ENCODE measurements at places on chromosomes 7 and 10.
A peak's percentile ranks its signal among the peaks of the same experiment; 100 is the strongest.

GRCh38 chr7:138512885-138513284, 52.8 kb downstream of the TRIM24 start:
- ATAC-seq: no peak

GRCh38 chr10:118471863-118472262, 123.6 kb downstream of the PRLHR start:
- no peak for ATAC-seq

GRCh38 chr7:52668435-52668834, 367.0 kb upstream of the POM121L12 start:
- ATAC-seq: no peak

GRCh38 chr10:91796331-91797047, 1.7 kb upstream of the TNKS2 start:
- peak; percentile 62 for ATAC-seq

DNA sequence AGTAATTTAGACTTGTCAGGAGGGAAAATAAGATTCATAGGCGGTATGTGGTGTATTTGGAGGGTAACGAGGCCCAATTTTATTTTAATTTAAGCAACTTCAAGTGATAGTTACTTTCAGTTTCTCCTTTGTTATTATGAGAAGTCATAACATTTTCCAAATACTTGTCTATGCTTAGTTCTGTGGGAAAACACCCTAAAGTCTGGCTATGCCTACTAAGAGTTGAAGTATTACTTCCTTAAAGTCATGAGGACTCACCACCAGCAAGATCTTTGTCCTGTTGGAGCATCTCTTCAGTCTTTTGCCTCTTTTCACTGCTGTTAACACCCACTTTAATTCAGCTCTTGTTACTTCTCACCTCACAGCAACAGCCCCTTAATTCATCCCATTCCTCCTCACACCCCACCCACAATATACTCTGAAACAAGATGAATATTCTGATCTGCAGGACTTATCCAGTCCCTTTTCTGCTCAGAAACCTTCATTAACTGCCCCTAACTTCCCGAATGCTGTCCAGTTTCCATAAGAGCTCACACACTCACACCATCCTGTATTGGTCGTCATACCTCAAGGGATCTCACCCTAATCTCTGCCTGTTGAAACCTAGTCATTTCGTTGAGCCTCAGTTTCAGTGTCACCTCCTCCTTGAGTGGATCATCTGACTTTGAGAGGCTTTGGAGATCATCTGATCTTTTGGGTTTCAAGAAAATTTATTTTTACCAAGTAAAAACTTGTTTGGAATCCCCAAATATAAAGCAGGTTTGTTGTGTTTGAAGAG, 61.3 kb downstream of the DNAH11 start:
- ATAC-seq: peak; percentile 48

DNA sequence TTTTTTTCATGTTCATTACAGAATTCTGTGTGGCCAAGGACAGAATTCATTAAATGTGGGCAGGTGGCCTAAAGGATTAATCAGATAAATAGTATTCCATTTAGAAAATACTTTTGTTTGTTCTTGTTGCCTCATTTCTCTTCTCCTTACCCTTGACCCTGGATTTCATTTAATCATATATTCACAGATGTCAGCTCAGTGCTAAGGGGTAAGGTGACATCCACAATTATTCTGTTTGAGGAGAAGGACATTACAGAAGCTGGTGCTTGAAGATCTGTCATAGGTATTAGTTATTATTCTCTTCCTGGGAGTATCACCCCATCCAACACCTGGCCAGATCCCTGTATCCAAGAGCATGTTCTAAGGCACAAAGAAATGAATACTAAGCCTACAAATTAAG, 961.1 kb downstream of the XPNPEP1 start:
- ATAC-seq: no peak

- no peak for ATAC-seq
These were observed 19.3 kb downstream of the JAZF1 start for GRCh38 chr7:28161331-28161730.

DNA sequence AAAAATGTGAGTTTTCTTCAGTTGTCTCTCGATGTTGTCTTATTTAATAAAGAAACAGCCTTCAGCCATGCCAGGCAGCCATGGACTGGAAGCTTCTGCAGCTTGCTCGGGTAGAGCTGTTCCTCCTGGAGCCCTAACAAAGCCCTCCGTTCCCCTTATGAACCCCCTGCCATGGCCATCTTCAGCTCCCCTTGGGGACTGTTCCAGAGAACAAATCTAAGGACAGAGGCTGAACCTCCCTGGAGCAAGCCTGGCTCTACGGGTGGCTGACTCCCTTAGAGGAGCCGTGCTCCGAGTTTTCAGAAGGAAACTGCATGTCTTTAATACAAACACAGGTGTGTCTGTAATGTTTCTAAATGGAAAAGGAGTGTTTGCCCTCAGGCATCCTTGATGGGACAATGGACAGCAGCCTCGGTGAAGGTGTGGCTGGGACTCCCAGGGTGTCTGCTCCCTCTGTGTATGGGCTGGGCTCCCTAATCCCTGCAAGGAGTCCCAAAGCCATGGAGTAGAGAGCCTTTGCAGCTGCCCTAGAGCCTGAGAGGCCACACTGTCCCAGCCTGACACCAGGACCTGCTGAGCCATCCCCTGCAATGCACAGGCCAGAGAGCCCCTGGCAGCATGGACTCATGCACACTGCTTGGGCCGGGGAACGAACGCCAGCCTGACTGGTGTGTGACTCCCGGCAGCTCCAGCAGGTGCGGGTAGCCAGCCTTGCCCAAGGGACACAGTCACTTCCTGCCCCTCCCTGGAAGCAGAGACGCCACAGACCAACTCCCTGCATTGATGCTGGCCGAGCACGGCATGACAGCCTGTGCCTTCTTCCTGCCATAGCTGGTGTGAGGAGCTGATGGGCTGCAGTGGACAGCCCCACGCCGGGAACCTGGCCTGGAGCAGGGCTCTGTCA, 381.8 kb downstream of the TCERG1L start:
- no peak for ATAC-seq

- no peak for ATAC-seq
These were observed 9.1 kb downstream of the COMTD1 start for GRCh38 chr10:75226656-75227055.

- ATAC-seq: no peak
These were observed 56.6 kb upstream of the PTN start for GRCh38 chr7:137399827-137400823.

GRCh38 chr10:62239994-62240393, 28.6 kb downstream of the RTKN2 start:
- no peak for ATAC-seq

GRCh38 chr10:126334272-126334671, 54.0 kb downstream of the ADAM12 start:
- no peak for ATAC-seq

GRCh38 chr10:1149793-1150637, 93.8 kb downstream of the WDR37 start:
- peak; percentile 6 for ATAC-seq

DNA sequence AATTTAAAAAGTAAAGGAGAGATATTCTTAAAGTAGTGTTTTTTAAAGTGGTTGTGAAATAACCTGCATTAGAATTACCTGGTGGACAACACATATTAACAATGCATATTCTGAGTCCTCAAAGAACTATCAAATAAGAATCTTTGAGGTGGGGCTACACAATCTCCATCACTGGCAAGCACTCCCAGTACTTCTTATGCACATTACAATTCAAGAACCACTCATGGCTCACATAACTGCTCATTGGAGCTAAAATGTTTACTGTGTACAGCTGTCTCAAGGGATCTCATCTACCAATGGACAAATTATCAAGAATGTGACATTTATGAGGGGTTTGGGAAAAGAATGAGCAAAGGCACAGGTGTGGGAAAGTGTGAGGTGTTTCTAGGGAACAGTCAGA, 692.0 kb downstream of the PHTF2 start:
- no peak for ATAC-seq

- no peak for ATAC-seq
These were observed 1.4 kb downstream of the CPXM2 start for GRCh38 chr10:123890226-123890625.

- no peak for ATAC-seq
These were observed 33.5 kb upstream of the ANTXRL start for GRCh38 chr10:46253076-46254006.

DNA sequence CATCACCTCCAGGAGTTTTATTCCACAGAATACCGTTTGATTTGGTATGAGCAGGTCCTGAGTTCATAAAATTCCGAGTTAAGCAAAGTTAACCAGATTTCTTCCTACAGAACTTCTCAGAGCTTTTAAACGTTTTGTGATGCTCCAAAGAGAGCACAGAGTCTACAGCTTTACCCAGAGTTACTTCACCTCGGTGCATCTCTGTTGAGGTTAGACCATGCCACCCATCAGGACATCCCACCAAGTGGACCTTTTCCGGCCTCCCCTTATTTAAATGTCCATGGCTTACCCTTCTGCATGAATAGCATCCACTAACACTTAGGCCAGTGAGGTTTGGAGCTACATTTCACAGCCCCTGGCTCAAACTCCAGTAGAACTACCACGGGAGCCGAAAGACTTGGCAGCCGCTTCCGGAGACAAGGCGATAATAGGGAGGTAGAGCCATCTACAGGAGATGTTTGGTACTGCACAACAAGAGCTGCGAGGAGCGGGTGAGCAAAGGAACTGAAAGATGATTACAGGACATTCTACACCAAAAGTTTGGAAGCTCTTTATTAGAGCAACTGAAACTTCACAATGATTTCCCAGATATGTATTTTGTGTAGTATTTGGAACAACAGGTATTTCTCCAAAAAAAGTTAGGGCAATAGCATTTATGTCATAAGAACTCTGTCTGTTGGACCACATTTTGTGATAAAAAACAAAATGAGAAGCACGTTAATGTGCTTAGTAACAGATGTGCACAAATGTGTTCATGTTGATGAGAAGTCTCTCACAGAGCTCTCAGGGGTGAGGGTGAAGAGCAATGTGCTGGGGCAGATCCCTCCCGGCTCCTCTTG, 174.7 kb downstream of the HERPUD2 start:
- no peak for ATAC-seq

DNA sequence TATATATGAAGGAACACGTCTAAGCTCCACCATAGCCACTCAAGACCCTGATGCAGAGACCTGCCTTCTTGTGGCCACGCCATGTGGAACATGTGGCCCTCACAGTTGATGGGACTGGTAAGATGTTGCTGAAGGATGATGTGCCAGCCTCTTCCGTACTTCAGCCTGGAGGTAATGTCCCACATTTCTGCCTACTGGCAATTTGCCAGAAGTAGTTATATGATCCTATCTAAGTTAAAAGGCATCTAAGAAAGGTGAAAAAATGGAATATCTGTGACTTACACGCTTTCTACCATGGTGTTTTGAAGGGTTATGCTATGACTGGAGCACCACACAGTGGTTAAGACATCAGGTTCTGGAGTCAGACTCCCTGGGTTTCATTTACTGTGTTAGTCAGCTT, 948.7 kb upstream of the GHITM start:
- no peak for ATAC-seq

DNA sequence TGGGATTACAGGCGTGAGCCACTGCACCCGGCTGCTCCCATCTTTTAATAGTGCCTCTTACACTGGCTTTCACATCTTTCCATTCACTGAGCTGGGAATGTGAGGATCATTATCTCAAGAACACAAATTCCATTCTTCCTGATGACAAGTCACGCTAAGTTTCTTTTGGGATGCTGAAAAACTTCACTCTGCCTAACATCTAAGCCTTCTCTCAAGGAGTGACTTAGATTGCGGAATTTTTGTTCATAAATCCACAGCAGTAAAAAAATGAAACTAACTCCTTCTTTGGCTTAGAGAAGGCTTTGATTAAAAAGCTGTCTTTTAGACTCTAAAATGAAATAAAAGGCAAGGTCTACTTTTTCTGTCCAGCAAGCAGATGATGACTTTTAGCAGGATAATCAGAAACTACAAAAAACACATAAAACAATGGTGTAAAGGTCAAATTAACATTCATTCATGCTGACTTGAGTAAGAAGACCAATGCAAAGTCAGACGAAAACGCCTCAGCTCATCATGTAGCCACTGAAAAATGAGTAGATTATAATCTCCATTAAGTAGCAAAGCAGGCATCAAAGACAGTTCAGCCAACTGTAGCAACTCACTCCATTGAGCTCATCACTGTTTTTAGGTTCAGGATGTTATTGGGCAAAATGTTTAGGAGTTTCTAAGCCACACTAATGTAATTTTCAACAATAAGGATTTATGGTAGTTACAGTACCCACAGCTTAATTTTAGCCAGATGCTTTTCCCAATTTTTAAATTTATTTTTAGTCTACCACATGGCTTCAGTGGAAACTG, 178.8 kb downstream of the ELMO1 start:
- no peak for ATAC-seq

DNA sequence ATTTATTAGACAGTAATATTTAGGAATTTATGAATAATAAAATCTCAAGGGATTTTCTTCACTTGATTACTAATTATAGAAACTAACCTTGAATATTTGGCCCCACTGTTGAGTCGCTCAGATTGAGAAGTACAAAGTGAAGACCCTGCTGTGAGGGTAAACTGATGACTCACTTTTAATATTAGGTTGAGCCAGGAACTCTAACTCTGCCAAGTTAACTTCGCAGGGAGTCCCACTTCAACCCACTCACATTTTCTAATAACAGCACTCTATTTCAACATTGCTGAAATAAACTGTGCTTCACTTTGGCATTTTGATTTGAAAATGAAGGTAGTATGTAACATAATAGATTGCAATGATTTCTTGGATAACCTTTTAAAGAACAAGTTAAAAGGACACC, 200.7 kb downstream of the POLR1F start:
- no peak for ATAC-seq

DNA sequence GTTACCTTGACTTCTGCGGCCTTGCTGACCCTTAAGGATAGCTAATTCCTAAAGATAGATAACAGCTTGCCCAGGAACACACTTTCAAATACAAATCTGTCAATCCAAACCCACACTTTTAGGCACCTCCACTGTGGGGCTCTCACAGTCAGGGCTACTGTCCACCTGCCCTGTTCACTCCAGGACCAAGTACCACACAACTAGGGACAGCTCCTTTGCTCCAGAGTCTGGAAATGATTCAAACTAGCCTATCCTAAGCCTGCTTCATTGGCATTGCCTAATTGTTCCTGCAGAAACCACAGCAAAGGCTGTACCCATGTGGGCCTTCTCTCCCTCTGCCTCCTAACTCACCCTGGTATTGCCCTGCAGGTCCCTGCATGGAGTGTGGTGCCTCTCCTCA, 538.9 kb upstream of the IGFBP3 start:
- ATAC-seq: no peak

GRCh38 chr7:90661290-90662151, 65.4 kb downstream of the CDK14 start:
- ATAC-seq: no peak

- peak; percentile 4 for ATAC-seq
These were observed 29.7 kb upstream of the DDC start for GRCh38 chr7:50594734-50595485.

- peak; percentile 85 for ATAC-seq
These were observed 53.1 kb upstream of the KDM7A start for GRCh38 chr7:140229591-140230515.

DNA sequence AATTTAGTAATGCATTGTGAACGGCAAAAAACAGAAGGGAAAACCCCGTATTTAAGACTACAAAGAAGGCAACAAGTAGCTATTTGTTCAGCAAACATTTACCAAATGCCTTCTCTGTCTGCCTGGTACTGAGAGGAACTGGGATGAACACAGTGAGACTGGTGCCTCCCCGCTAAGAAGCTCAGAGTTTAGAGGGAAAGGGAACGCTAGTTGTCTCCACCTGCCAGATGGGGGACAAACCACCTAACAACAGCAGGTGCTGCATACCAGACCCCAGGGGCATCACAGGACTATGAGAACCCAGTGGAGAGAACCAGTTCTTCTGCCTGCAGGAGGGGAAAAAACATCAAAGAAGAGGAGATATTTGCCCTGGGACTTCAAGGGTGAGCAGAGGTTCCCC, 147.1 kb downstream of the SLC25A13 start:
- no peak for ATAC-seq

GRCh38 chr7:48506569-48506968, 335.3 kb downstream of the ABCA13 start:
- no peak for ATAC-seq

- ATAC-seq: no peak
These were observed 675.3 kb downstream of the INHBA start for GRCh38 chr7:41027428-41028115.
